ENCODE measurements at places on chromosomes 1 and 21.
A peak's percentile ranks its signal among the peaks of the same experiment; 100 is the strongest.

DNA sequence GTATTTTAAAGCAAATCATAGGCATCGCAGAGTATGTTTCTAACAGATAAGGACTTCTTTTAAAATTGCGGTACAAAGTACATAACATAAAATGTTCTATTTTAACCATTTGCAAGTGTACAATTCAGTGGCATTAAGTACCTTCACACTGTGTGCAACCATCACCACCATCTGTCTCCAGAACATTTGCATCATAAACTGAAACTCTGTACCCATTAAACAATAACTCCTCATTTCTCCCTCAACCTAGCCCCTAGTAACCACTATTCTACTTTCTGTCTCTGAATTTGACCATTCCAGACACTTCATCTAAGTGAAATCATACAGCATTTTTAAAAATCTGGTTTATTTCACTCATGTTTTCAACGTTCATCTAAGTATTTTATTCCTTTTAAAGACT lies 16.6 kb upstream of the ATF3 start:
- DNase-seq, result no peak

- no peak for DNase-seq
These were observed 87.6 kb downstream of the HMCN1 start for GRCh38 chr1:185821612-185822385.

DNA sequence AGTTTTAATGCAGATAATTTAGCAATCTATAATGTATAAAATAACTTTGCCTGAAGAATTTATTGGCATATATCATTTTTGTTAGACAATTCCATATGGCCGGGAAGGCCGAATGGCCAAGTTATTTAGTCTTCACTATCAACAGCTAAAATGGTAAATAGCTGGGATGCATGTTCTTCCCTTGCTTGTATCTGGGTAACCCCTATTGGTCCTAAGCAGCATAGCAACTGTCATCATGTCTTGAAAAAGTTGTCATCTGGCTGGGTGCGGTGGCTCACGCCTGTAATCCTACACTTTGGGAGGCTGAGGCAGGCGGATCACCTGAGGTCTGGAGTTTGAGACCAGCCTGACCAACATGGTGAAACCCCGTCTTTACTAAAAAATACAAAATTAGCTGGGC lies 340.0 kb upstream of the DPYD start:
- no peak for DNase-seq

DNA sequence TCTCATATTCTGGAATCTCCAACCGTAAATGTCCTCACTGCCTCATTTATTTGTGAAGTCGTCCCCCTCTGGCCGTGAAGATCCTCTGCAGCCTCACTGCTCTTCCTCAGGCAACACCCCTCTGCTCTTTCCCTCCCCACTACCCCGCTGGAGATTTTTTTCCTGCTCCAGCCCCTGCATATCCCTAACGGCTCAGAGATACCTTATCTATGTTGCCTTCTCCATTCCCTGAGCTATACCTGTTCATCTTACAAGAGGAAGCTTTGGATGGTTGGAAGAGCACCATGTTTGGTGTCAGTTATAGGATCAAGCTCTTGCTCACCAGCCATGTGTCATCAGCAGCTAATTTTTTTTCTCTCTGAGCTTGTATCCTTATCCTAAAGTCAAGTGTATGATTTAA lies 26.4 kb downstream of the LRRC8B start:
- DNase-seq, result no peak

DNA sequence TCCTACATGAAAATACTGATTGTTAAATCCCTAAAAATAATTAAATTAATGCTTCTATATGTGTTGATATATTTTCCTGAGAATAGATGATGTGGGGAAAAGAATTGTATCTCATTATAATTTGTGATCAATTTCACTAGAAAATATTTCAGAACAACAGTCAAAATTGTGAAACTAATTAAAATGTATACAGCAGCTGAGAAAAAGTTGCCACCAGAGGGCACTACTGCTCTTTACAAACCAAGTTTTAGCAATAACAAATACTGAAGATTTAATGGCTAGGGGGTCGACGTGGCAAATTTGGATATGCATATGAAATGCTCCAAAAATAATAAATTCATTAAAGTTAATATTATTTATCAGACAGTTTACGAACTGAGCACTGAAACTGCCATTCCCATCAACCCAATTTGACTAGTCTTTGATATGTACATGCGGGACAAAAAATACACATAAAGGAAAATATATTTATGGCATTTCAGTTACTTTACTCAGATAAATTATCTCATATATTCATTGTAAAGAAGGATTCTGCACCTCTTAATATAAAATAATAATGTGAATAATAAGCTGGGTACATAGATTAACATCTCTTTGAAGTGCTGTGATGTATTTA lies 96.3 kb upstream of the TMPRSS15 start:
- DNase-seq, result no peak

GRCh38 chr1:229158341-229158921 lies 112.5 kb upstream of the RAB4A start:
- no peak for DNase-seq

- DNase-seq, result no peak
These were observed 117.4 kb upstream of the ATP1A1 start for GRCh38 chr1:116255486-116256285.

DNA sequence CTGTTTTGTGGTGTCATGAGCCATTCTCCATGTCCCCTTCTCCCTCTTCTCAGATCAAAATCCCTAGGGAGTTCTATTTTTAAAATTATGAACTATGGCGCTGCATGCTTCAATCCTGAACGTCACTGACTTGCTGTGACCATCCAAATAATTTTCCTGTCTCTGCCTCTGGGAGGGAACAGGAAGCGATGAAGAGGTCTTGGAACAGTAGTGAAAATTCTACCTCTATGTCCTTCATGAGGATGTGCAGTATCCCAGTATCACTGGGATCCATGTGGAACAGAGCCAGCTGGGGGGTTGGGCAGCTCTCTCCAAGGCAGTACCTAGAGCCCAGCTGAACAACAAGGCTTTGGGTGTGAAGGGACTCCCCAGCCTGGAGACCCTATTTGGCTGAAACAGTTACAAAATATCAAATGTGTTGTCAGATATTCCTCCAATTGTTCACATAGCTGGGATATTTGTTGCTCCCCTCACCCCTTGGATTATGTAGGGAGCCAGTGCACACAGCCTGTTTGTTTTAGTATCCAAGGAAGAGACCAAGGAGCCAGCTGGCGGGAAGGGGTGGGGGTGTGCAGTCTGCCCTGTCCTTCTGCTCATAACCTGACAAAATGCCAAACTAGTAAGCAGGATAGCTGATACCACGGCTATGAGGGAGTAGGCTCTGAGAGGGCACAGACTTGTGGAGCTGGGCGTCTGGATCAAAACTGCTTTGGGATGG lies 7.6 kb downstream of the DCLRE1B start:
- DNase-seq, result no peak

GRCh38 chr1:60227601-60228000 lies 154.0 kb upstream of the C1orf87 start:
- no peak for DNase-seq

- no peak for DNase-seq
These were observed 3.5 kb upstream of the FCMR start for GRCh38 chr1:206925106-206925736.

GRCh38 chr1:36253161-36253862 lies 29.1 kb downstream of the THRAP3 start:
- DNase-seq, result no peak

- no peak for DNase-seq
These were observed 16.0 kb downstream of the VANGL2 start for GRCh38 chr1:160416369-160416768.

DNA sequence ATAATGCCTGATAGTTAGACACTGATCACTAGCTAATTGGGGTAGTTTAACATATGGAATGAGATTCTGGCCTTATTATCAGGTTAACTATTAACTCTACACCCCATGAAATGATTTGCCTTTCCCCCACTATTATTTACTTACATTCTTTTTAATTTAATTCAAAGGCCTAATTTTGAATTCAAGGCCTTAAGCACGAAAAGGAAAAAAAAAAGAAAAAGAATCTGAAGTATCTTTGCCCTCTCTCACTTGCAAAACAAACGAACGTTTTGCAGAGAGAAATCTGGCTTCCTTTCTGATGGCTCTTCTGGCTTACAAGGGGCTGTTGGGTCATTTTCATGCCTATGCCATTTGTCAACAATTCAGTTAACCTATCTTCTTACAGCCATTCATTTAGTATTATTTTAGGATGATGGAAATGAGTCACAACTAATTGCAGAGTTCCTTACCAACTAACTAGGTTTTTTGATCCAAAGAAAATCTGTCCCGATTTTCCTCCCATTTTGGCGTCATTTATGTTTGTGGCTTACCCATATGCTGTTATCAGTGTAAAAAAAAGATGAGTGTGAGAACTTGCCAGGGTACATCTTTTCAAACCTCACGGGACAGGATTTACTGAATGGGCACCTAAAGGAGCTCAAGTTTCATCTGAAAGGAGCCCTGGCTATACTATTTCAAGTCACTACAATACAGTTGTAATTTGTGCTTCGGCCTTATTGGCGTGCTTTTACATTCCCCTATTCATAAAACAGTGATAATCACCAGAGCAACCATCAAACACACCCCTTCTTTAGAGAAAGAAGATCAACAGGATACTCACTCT lies 1.9 kb upstream of the ERRFI1 start:
- DNase-seq, result peak; percentile 55

DNA sequence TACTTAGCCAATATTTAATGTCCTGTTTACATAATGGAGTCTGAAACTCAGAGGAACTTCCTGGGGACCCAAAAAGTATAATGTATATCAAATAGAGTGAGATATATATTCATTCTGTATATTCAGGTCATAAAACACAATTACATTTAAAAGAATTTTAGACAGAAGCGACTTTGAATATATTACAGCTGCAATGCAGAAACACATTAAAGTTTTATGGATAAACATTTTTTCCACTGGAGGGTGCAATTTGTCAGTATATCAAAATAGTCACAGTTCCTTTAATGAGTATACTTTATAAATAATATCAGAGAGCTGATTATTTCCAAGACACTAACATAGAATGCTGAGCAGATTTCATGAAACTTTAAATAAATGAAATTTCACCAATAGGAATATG lies 43.9 kb upstream of the CRB1 start:
- no peak for DNase-seq

DNA sequence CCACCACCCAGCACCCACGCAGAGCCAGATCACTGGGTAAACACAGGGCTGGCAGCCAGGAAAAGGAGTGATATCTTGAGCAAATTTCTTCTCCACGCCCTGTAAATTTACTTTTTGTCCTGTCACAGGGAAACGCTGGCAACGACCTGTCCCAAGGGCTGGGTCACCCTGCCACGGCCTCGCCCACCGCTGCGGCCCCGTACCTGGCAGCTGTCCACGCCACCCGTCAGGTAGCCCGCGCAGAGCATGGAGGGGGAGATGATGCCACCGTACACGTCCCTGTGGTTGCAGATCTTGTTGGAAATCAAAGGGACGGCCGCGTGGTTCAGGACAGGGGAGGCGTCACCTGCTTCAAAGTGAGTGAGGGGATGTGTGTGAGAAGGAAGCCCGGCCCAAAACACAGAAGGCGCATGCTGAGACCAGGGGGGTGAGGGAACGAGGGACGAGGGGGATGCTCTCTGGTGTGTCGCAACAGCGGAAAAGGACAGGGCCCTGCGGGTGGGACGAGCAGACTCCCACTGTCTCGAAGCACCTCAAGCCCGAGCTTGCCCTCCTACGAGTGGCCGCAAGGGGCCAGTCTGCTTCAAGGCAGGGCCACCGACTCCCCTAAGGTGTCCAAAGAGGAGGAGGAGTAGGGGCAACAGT lies 10.1 kb upstream of the TFF1 start:
- no peak for DNase-seq

GRCh38 chr1:50930965-50931737 lies 28.9 kb downstream of the FAF1 start:
- no peak for DNase-seq

- no peak for DNase-seq
These were observed 34.7 kb downstream of the PRRX1 start for GRCh38 chr1:170698301-170699275.

DNA sequence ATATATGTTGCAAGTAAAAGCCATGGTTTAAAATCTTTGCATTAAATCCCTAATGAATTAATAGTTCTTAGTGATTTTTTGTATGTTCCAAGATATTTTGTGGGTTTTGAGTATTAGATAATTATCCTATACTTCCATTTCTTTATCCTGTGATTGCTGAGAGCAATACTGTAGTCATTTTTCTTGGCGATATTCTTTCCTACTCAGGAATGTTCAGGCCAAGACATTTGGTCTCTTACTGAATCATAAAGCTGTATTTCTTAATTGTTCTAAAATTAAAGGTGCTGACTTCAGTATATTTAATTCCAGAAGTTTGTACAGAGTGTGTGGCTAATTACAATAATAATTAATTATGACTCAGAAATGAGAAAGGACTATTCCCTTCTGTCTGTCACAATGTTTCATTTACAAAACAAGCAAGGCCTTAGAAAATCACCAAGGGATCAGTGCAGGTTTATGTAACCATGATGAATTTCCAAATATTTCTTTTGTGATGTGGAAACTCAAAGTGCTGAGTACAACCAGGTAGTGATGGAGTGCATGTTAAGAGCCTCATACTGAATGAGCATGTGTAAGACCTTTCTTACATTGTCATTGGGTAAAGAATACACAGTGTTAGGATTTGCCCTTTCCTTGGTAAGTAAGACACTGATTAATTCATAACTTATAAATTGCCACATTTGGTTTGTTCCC lies 161.2 kb downstream of the HMCN1 start:
- DNase-seq, result no peak

GRCh38 chr1:27118440-27118689 lies 36.6 kb downstream of the SLC9A1 start:
- no peak for DNase-seq

- DNase-seq, result no peak
These were observed 28.6 kb downstream of the FCRL2 start for GRCh38 chr1:157748262-157748817.

- DNase-seq, result no peak
These were observed 121.5 kb downstream of the CASZ1 start for GRCh38 chr1:10674700-10675609.

GRCh38 chr1:28160782-28161266 lies 15.7 kb downstream of the PTAFR start:
- no peak for DNase-seq

- no peak for DNase-seq
These were observed 107.6 kb downstream of the PLXNA2 start for GRCh38 chr1:208136459-208137182.

- DNase-seq, result peak; percentile 72
These were observed 40.0 kb upstream of the IKBKE start for GRCh38 chr1:206430031-206430983.

DNA sequence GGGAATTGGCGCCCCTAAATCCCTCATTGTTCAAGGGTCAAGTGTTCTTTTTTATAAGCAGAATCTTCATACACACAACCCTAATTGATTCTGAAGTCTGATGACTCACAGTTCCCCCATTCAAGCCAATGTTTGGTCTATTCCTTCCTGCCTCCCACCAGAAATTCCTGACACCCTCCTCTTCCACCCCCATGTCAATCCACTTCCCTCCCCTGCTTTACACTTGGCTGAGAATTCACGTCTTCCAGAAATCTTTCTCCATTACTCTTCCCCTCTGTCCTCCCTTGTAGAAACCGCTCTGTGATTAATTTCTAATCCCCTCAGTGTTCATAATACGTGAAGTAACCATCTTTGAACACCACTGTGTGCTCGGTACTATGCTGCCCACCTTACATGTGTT lies 76.2 kb upstream of the CD34 start:
- no peak for DNase-seq

Data from amniotic stem cell (primary cell).